Effector CD4-positive, alpha-beta T cell (primary cell): ENCODE measurements at places on chromosomes 3 and 15.

DNA sequence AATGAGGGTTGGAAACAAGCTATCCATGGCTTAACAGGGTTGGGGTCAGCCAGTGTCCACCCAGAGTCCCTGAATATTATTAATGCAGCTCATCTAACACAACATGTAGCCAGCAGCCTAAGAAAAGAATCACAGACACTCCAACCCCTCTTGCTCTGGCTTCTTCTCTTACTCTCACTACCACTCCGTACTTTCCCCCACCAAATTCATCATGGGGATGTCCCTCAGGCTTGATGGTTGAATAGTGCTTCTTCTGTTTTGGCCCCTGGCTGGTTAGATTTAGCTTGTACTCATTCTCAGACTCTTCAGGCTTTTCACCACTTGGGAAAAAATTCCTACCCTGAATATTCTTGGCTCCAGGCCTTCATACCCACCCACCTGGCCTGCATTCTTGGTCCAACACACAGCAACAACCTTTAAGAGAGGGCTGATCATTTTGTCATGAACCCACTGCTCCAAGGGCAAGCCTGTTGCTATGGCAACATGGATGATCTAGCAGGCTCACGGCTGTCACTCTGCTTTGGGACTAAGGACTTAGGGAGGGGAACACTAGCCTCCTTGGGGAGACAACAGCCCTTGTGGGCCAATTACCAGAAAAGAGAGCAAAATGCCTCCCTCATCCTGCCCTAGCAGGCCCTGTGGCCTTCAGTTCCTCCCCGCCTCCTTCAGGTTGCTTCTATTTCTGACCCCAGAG, 9.4 kb upstream of the MED12L start:
- no peak for DNase-seq

GRCh38 chr3:88117683-88118082, 32.1 kb upstream of the C3orf38 start:
- no peak for DNase-seq

DNA sequence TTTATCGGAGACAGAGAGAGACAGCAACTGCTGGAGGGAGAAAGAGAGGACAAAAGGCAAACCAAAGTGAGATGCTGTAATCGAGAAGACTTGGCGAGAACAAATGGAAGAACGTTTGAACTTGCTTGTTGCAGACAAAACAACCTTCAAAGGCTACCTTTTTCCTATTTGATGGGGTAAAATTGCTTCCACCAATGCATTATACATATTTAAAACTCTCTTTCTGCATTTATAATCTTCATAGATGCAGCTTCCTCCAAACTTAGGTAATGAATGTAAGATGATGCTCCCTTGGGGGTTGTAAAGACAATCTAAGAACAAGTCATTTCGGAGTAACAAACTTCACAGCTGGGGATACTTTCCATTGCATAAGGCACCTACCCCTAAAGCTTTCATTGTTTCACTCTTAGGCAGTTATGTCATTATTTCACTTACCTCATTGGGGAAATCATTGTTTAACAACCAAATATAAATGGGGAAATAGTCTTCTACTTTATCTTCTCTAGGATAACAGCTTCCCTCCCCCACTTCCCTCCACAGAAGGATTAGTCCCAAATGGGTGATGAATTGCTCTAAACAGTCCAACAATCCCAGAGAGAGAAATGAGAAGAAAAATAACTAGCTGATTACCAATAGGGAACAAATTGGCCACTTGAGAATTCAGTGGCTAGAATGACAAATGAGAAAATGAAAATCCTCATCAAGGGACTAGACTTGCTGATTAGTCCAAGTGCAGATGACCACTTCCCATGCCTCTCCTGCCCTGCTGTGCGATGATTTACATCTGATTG, 269.8 kb upstream of the ADAMTS9 start:
- DNase-seq = no peak

GRCh38 chr15:93359425-93360131, 270.6 kb upstream of the RGMA start:
- no peak for DNase-seq

DNA sequence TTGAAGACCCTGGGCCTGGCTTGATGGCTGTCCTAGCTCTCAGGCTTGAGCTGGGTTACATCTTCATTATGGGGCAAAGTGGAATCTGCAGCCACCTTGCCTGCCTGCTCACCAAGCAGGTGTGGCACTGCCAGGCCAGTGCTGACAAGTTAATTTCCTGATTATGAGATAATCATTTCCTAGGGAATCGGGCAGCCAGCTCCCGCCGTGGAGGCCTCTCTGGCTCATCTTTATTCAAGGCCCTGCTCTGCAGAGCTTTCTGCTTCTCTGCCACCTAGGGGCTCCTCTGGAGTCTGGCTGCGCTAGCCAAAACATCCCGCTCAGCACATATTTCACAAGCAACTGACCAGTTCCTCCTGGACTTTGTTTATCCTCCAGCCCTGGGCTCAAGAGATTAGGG, 9.9 kb downstream of the LOXL1 start:
- no peak for DNase-seq

DNA sequence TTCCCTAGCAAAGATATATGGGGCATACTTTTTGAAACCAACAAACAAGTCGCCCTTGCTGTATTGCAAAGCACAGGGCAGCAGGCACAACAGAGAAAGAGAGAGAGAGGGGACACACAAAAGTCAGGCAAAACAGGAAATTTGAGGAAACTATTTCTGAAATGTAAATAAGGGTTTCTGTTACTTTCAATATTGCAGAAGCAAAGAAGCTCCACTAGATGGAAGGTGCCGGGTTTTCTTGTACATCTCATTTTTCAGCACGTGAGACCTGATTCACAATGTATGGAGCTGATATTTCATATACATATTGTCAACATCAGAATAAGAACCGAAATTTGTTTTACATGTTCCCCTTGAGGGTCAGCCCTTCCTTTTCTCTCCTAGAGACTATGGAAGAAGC, 127.4 kb downstream of the FOXP1 start:
- no peak for DNase-seq

DNA sequence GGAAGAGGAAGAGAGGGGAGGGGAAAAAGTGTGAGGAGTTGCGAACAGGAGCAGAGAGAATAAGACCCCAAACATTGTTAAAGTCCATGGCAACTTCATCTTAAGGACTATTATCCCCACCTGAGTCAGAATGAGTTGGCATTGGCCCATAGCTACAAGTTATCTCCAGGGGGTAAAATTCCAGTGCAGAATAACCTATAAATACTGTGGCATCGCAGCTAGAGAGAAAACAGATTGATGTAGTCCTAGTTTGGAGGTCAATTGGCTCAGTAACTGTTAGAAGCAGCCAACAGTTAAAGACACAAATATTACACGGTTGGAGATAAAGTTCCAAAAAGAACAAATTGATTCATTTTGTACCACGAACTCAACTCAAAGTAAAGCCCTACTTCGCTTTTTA, 313.9 kb upstream of the CCDC54 start:
- no peak for DNase-seq

GRCh38 chr3:37826933-37827332, 34.7 kb upstream of the CTDSPL start:
- DNase-seq = no peak

DNA sequence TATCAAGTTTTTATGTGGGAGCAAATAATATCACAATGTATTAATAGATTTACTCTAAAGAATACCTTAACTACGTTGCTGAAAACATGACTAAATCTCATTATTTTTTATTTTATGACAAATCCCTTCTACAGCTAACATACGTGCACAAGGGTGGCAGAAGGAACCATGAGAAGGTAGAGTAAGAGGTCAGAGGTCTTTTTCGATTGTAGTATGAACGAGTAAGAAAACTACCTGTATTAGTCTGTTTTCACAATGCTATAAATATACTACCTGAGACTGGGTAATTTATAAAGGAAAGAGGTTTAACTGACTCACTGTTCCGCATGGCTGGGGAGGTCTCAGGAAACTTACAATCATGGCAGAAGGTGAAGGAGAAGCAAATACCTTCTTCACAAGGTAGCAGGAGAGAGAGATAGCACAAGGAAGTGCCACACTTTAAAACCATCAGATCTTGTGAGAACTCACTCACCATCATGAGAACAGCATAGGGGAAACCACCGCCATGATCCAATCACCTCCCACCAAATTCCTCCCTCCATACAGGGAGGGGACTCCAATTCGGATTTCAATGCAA, 95.3 kb downstream of the SUCLG2 start:
- no peak for DNase-seq

- no peak for DNase-seq
Observed at GRCh38 chr3:6806991-6807390, 53.9 kb upstream of the GRM7 start.

- no peak for DNase-seq
Observed at GRCh38 chr3:164179110-164179774, 899.1 kb downstream of the SI start.

- no peak for DNase-seq
Observed at GRCh38 chr15:73392025-73392424, 23.3 kb upstream of the HCN4 start.

- no peak for DNase-seq
Observed at GRCh38 chr3:58723173-58723572, 56.6 kb upstream of the FAM3D start.

- no peak for DNase-seq
Observed at GRCh38 chr3:40725031-40725430, 200.3 kb downstream of the ZNF621 start.

GRCh38 chr3:129747136-129747535, 140.7 kb upstream of the PLXND1 start:
- DNase-seq = no peak

GRCh38 chr3:164572436-164572835, 505.9 kb downstream of the SI start:
- no peak for DNase-seq

- DNase-seq = no peak
Observed at GRCh38 chr15:59257140-59257539, 50.5 kb downstream of the LDHAL6B start.

DNA sequence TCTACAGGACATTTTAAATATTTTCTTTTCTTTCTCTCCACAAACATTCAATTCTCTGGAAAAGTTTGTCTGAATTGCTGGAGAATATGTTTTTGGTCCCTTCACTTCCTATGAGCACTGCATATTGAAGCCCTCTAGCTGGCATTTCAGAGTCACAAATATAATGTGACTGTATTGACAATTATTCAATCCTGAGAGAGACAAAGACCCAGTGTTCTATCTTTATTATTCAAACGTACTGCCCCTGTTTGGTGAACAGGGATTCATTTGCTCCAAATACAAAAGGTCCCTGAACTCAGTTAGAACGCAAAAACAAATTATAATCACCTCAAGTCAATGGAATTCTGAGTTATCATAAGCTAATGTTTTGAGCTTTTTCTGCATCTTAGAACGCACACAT, 173.1 kb upstream of the CDIN1 start:
- no peak for DNase-seq

GRCh38 chr3:22746221-22746620, 456.9 kb upstream of the UBE2E2 start:
- no peak for DNase-seq

- no peak for DNase-seq
Observed at GRCh38 chr3:114308377-114308776, 14.5 kb downstream of the TIGIT start.

DNA sequence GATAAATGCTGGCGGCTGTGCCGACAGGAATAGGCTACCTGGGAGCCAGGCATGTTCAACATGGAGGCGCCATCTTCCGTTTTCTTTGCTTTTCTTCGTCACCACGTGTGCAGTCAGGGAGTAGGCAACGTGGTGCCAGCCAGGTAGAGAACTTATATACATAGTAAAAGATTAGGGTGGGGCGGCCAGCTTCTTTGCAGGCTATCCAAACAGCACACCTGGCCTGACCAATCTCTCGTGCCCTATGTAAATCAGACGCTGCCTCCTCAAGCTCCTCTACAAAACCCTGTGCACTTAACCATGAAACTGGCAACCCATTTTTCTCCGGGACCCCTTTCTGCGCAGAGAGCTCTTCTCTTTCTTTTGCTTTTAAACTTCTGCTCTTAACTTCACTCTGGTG, 28.6 kb upstream of the OR5K4 start:
- no peak for DNase-seq

GRCh38 chr3:10768708-10769394, 47.2 kb upstream of the SLC6A11 start:
- no peak for DNase-seq

DNA sequence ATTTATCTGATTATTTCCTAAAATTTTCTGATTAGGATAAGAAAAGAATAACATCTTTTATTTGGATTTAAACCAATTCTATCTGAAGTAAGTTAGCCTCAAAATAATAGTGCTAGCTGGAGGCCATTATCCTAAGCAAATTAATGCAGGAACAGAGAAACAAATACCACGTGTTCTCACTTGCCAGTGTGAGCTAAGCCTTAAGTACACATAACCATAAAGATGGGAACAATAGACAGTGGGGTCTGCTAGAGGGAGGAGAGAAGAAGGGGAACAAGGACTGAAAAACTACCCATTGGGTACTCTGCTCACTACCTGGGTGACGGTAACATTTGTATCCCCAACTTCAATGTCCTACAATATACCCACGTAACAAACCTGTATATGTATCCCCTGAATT, 31.3 kb upstream of the LYSMD4 start:
- no peak for DNase-seq
